Head of caudate nucleus (tissue), 42 donors: ENCODE measurements at places on chromosomes 12 and 14.

DNA sequence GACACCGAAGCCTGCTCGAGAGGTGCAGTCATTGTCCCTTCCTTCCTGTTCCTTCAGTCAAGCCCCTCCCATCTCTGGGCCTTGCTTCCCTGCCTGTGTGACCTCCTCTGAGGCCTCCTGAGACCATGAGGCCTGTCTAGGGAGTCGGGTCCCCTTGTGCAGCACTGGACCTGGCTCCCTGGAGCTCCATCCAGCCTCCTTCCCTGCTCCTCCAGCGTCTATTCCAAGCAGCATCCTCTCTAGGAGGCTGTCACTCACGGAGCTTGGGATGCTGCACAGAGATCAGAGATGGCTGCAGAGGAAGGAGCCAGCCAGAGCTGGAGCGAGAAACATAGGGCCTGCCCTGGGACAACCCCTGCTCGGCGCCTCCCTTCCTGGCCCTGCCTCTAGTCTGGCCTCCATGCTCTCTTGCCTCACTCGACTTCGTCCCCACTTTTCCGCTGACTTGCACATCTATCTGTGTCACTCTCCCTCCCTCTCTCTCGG lies 142.7 kb downstream of the BCL11B start:
- DNase-seq, result no peak

DNA sequence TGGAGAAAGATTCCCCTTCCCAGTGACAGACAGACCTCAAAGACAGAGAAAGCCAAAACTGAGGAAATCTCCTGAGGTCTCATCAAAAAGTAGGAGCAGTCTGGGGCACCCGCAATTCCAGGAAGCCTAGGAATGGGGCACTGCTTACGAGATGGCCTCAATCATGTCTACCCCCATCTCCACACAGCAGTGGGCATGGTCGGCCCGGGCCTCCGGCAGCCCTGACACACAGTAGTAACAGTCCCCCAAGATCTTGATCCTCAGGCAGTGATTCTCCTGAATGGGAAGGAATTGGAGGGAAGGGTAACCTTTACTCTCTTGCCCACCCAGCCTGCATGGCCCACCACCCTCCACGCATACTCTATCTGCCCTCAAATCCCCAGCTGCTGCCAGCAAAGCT lies 11.9 kb downstream of the ADCY6 start:
- no peak for DNase-seq

- no peak for DNase-seq
These were observed 90.4 kb downstream of the TMEM121 start for GRCh38 chr14:105616802-105617192.

- no peak for DNase-seq
These were observed 229.7 kb upstream of the FOXG1 start for GRCh38 chr14:28536889-28537288.

DNA sequence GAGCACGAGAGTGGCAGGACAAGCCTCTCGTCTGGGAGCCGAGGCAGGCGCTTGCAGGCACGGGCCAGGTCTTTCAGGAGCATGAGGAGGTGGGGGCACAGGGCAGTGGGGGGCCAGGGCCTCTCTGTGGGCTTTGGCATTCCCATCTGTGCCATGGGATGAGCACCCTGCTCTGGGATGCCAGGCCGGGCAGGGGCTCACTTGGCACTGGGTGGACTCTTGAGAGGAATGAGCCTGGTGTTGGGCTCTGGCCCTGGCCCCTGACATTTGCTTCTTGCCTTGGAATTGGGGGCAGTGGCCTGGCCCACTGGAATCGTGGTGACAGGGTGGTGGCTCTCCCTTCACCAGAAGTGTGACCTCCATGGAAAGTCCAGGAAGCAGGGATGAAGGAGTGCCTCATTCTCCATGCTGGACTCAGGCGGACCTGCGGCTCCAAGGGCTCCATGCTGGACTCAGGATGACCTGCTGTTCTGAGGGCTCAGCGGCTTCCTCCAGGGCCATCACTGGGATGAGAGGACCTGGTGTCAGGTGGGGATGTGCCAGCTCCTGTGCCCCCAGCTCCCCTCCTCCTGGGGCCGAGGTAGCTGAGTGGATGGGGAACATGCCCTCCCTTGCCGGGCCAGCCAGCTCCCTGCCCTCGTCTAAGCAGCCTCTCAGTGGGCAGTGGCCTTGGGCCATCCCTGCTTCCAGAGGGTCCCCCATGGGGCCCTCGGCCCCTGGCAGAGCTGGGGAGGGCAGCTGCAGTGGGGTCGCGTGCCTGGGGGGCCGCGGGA lies 220.3 kb downstream of the KIF26A start:
- DNase-seq, result no peak

GRCh38 chr12:96248136-96248931 lies 54.2 kb downstream of the ELK3 start:
- DNase-seq, result peak; percentile 65

DNA sequence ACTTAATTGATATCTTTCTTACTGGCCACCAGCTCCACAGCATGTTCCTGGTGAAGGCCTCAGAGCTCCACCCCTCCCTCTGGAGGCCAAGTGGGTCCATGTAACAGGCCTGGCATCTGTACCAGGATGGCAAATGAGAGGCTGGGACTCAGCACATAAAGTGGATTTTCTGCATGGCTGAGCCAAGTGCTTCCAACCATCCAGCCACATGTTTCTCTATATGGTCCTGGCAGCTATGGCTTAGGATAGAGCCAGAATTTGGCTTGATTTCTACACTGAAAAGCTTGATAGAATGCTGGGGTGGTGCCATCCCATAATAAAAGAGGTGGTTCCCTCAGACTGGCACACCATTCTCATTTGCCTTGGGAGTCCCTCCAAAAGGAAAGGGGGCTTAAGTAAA lies 94.1 kb downstream of the PAX9 start:
- DNase-seq, result no peak

GRCh38 chr14:76717508-76718290 lies 43.6 kb upstream of the VASH1 start:
- no peak for DNase-seq

DNA sequence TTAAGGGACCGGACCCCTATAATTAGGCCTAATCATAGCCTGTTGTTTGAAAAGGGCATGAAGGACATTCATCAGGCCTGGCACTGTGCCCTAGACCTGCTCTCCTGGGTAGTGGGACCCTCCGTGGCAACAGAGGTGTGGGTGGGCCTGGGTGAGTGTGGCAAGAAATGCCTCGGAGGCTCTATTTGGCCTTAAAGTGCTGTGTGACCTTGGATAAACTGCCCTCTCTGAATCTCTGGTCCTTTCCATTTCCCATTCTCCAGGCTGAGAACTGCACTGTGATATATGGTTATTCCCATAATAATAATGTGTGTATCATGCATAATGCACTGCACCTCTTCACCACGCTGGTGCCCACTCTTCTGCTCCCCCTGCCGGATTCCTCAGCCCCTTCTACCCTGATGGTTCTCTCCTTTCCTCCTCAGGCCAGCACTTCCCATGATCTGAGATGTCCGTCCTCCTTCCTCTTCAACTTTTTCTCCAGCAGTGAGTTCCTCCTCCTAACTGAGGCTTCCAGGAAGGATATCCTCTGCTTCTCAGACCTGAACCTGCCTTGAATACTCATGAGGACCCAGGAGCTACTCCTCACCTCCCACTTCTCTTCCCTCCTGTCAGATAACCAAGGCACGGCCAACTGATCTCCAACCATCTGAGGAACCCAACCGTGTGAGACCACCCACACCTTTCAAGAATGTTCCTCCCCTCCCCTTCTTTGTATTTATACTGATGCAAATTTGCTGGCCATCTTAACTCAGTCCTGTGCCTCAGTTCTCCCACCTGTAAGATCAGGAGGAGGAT lies 111.0 kb upstream of the PZP start:
- no peak for DNase-seq

- DNase-seq, result peak; percentile 92
These were observed at the start of gene DCAF4 for GRCh38 chr14:72926292-72927028. Gene DCAF4 (plus strand): TSS chr14:72926464. CDS start chr14:72937979, 11,515 bp downstream.

- peak; percentile 5 for DNase-seq
These were observed 138.8 kb upstream of the WSCD2 start for GRCh38 chr12:107990325-107990724.

DNA sequence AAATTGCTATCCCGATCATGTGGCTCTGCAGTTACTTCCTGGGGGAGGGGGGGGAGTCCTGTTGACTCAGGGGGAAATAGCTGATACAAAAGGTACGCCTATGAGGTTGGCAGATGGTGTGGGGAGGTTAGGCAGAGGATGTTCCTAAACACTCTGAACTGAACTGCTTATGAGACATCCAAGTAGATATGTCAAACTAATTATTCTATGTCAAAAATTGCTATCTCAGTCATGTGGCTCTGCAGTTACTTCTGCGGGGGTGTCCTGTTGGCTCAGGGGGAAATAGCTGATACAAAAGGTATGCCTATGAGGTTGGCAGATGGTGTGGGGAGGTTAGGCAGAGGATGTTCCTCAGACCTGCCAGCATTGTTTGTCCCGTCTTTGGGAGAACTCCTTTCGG lies 5.1 kb upstream of the VCPKMT start:
- DNase-seq, result peak; percentile 63

DNA sequence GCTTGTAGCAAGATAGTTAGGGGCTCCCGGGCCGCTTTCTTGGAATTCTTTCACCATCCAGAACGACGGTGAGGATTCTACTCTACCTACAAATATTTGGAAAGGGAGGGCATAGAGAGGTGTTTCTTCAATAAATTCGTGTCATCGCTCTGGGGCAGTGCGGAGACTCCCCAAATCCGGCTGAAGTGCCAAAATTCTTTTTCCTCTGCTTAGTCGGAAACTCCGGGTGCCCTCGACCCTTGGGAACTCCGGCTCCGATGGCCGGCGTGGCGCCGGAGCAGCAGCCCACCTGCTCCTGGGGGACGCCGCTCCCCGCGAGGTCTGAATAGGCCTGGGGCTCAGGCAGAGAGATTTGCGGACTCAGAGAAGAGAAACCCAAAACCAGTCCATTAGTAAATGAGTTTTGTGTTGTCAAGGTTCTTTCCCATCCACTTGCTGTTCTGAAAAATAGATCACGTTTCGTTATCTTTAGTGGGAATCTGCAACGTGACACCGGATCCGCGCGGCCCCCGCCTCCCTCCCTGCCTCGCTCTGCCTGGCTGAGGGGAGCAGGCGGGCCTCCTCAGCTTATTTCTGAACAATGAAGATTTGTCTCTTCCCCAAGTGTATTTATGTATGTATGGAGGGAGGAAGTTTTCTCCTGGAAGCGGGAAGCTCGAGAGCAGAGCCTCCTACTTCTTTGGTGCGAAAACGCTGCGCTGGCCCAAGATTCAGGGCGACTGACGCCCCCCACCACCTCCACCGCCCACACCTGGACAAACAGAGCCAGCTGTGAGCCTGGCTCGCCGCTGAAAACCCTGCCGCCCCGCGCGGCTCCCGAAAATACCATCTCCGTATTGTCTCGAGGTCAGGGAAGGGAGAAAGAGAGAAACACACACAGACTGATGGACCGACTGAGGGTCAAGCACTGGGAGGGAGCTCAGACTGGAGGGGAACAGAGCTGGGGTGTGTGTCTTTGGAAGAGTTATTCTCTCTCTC lies 3.7 kb upstream of the SIX1 start:
- no peak for DNase-seq

DNA sequence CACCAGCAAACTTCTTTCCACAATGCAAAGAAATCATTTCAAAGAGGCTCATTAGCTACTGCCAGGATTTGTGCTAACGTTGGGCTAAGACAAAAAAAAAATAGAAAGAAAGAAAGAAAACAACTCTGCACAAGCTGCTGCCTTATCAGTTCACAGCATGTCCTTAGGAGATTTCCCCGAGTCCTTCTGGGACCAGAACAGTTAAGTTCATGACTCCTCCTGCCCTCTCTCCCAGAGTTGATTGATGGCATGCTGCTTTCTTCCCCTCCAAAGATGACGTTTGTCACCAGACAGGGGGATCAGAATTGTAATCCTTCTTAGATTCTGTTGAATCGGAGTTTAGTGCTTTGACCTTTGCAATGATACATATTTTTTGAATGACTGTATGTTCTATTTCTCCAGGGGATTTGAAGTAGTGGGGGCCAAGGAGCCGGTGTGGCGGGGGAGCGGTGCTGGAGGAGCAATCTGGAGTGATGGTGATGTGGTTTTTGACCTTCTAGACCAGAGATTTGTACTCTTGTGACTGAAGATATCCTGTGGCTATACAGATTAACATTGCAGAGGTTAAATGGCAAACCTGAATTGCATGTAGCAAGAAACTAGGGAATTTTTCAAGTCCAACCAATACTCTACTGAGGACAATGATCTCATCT lies 409.2 kb upstream of the TMPO start:
- DNase-seq, result no peak

- DNase-seq, result no peak
These were observed 29.8 kb upstream of the DLGAP5 start for GRCh38 chr14:55221186-55221585.

GRCh38 chr14:50839048-50839447 lies 8.1 kb upstream of the NIN start:
- DNase-seq, result no peak

GRCh38 chr14:27553790-27554189 lies 956.0 kb upstream of the NOVA1 start:
- DNase-seq, result no peak

GRCh38 chr12:65609359-65609771 lies 214.9 kb upstream of the HMGA2 start:
- no peak for DNase-seq

GRCh38 chr14:90816681-90817436 lies 629 bp upstream of the TTC7B start:
- DNase-seq, result no peak

DNA sequence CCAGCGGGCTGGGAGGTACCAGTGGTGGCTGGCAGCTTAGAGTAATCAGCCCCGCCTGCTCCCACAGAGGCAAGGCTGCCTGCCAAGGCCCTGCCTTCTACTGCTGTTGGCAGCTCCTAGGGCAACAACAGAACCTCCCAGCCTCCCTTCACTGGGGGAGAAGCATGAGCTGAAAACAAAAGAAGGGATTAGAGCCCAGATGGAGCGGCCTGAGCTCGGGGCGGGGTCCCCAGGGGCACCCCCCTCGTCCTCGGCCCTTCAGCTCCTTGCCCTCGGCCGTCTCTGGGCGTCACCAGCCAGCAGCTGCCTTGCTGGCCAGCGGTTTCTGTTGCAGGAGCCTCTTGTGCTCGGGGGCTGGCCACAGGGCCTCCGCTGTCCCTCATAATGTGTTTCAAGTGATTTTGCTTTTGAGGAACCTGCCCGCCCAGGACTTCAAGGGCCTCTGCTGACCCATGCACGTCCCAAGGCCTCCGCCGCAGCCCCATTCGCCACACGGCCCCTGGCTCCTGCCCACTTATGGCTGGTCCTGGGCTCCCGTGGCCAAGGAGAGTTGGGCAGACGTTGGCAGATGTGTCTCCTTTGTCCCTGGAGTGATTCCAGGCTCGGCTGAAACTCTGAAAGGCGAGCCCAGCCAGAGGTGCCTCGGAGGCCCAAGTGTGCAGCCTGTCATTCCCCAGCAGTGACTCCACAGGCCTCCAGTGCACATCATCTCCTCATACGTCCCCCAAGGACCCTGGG lies 49.7 kb downstream of the PSMA6 start:
- DNase-seq, result peak; percentile 93

- DNase-seq, result no peak
These were observed 67.2 kb downstream of the TMEM30B start for GRCh38 chr14:61213920-61214319.
